AG09309 (cell line): ENCODE measurements at places on chromosomes 2 and 18.
A peak's percentile ranks its signal among the peaks of the same experiment; 100 is the strongest.

DNA sequence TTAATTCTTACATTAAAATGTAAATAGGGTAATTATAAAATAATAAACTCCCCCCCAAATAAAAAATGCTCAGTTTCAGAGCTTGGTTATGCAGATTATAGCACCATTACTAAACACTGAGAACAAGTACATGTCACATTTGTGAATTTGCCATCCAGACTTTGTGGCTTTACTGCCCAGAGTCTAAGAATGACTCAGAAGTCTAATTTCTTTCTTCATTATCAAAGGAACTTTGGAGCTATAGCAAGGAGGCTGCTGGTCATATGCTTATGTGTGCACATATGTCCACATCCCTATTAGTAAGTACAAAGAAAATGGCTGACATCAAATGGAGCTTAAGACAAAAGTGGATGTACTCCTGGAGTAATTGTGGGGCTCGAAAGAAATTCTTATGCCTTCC is 248.5 kb upstream of the SESTD1 start:
- no peak for DNase-seq

- no peak for DNase-seq
These were observed 105.5 kb downstream of the COPS8 start for GRCh38 chr2:237190966-237191713.

GRCh38 chr2:2523461-2524347 is 192.6 kb upstream of the MYT1L start:
- DNase-seq, result no peak

- no peak for DNase-seq
These were observed 453.2 kb downstream of the LPIN1 start for GRCh38 chr2:12199491-12200211.

GRCh38 chr2:217160103-217160743 is 300.4 kb upstream of the TNP1 start:
- DNase-seq, result no peak

DNA sequence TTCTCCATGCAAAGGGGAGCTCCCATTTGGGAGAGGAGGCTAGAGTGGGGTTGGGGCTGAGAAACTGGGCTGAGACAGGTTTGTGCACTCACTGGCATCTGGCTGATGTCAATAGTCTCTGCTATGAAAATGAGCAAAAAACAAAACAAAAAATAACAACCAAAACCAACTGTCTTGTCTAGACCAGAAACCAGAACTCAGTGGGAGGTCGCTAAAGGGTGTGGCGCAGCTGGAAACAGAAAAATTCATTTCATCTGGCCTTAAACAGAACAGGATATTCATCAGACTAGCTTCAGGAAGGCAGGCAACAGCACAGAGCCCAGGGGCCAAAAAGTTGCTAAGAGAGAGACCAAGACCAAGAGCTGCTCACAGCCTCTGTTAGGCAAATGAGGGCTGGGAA is 126.1 kb downstream of the THNSL2 start:
- no peak for DNase-seq

DNA sequence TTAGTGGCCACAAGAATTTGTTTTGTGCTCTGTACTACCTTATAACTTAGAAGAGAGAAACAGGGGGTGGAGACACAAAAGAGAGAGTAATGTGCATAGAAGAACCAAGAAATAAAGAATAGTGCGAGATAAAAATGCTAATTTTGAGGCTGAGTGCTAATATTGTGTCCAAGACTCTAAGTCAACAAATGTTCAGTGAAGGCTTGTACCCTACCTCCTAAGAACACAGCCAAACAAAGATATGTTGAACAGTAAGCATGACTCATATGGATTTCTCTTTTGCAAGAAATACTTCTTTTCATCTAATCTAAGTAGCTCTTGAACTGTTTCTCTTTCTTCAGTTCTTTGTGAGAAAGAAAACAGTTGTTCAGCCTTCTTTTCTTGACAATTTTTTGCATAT is 45.2 kb downstream of the GAREM1 start:
- peak; percentile 2 for DNase-seq

GRCh38 chr2:230648356-230648755 is 64.3 kb upstream of the CAB39 start:
- DNase-seq, result no peak

DNA sequence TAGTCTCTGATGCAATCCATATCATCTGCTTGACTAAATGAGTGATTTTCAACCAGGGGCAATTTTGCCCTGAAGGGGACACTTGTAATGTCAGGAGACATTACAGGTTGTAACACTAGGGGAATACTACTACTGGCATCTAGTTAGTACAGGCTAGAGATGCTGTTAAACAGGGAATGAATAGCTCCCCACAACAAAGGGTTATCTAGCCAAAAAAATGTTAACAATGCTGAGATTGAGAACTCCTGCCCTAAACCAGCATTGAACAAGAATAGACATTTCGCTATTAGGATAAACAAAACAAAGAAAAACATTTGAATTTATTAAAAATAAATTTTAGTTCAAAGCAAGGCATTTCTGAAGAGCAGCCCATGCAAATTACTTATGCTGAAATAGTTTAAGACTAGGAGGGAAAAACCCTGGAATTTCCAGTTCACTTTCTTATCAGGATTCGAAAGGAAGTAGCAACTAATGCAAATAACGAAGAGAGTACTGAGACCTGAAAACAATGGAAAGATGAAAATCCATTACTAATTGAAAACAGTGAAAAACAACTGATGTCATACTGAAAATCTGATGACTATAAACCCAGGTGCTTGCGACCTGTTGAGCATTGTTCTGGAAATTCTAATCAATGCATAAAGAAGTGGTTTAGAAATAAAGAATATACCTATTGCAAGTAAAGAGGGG is 53.1 kb downstream of the CAB39 start:
- no peak for DNase-seq

GRCh38 chr2:169065422-169065821 is 3.9 kb upstream of the DHRS9 start:
- no peak for DNase-seq

GRCh38 chr18:46794607-46795006 is 37.8 kb upstream of the ST8SIA5 start:
- DNase-seq, result no peak

GRCh38 chr2:30733876-30734520 is 73.2 kb downstream of the CAPN13 start:
- no peak for DNase-seq

DNA sequence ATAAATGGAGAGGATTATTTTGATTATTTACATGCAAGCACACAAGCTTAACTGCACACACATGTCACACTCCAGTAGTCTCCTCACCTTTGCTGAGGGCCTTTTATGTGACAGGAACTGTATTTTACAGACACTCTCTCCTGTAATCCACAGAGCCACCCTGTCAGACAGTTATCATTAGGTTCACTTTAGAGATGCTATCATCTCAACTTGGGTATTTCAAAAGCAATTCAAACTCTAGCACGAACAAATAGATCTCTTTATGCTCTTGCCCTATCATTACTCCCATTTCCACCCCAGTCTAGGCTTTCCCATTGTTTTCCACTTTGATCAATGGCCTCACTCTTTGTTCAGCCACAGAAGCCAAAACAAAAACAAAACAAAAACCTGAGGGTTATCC is 281.2 kb upstream of the EPHA4 start:
- DNase-seq, result no peak

GRCh38 chr2:191789796-191790195 is 57.1 kb downstream of the CAVIN2 start:
- DNase-seq, result no peak

DNA sequence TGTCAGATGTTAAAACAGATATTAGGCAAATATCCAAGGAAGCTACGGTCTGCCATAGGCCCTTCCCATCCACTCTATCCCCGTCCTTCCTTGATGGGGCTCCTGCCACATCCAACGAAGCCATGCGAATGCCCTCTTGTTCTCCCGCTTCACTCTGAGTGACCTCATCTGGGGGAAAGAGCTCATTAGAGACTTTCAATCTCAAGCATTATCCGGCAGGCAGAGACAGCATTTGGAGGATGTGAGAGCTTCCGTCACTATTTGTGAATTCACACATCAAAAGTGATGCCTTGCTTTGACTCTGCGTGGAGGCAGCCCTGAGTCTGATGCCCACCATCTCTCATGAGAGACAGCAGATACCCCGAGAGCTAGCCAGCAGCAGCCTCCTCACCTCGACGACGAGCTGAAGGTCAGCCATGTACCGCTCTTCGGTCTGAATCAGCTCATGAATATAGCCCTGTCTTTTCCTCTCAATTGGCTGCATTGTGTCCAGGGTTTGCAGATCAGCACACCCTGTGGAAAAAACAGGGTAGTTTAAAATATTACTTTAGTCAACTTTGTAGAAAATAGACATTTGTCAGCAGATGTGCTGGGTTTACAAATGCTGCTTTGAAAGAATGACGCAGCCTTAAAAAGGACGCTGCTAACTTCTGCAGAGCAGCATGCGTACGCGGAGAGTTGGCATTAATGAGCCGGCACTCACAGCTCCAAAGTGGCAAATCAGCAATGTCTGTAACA is 45.9 kb downstream of the FAM228A start:
- DNase-seq, result no peak

DNA sequence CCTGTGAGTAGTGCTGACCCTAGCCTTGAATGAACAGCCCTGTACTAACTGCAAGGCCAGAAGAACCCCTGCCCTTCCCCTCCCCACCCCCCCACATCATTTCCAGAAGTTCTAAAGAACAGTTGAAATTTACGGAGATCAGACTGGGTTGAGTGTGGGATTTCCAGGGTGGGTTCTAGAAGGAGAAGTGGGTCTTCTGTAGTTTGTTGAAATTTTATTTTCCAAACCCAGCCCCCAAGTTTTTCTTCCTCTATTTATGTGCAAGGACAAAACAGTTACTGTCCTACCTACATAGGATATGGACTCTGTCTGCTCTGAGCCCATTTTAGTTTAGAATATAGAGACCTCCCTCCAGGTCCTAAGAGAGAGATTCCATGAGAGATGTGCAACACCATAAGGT is 26.3 kb upstream of the CASP10 start:
- DNase-seq, result no peak

GRCh38 chr2:104430359-104430740 is 423.6 kb upstream of the POU3F3 start:
- no peak for DNase-seq

GRCh38 chr18:29512203-29512602 is 1335.3 kb upstream of the CDH2 start:
- DNase-seq, result no peak

- no peak for DNase-seq
These were observed 130.5 kb downstream of the PLCL1 start for GRCh38 chr2:197934934-197935289.

DNA sequence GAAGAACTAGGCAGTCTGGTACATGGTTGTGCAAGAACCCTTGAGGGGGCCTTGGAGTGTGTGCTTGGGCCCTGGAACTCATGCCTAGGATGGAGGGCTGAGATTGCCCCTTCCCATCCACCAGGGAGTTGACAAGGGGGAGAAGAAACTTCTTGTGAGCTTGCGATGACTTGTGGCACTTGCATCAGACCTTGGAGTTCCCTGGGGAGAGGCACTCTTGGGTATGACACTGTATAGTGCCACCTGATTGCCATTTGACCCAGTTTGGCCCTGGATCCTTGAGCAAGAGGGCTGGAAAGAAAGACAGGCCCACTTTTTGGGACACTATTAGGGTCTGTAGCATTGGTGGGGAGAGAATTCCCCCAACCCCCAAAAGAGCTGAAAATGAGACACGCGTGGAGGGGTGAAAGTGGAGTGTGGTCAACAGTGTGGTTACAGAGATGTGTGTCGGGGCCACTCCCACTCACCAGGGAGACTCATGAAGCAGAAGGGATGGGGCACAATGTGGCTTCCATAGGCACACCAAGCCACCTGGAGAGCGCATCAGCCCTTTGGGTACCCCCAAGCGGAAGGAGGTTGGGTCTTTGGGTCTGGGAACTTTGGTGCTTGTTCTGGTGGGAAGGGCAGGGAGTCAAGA is 101.3 kb downstream of the MSH2 start:
- no peak for DNase-seq

- DNase-seq, result no peak
These were observed 62.8 kb downstream of the NABP1 start for GRCh38 chr2:191740759-191741158.

DNA sequence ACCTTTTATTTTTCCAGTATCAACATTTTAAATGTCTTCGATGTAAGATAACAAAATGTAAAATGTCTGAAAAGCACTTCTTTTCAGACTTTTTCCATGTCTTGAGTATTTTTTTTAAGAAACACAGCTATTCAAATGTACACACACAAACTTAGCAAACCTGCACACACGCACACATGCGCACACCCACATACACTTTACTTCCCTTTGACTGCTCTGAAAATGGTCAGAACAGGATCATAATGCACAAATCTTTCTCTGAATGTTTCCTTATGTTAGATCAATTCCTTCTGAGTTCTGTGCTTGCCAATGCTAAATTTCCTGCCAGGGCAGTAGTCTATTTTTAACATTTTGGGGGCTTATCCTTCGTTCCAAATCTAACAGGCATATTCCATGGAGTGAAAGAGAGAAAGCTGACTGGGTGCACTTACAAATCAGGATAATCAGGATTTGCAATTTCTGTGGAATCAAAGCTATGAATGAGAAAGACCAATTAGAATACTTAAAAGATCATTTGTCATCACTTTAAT is 136.3 kb downstream of the ZEB2 start:
- no peak for DNase-seq
